ENCODE measurements at places on chromosomes 2 and 18. TPM values are rescaled to one million over a fixed set of nuclear protein-coding genes. Genes with fewer than 3 reads are reported as not detected.

GRCh38 chr2:237870754-237871651 is 11.6 kb downstream of the RAMP1 start:
- H3K27ac ChIP-seq: no peak overlapping the region
- no peak for DNase-seq
- H3K36me3 ChIP-seq: no peaks in the 10 kb centered on the region
- H3K4me3 ChIP-seq: no peak overlapping the region
- peaks cover 17% of the 10 kb centered on the region for H3K4me1 ChIP-seq
- H3K27me3 ChIP-seq: peaks cover 18% of the 10 kb centered on the region

DNA sequence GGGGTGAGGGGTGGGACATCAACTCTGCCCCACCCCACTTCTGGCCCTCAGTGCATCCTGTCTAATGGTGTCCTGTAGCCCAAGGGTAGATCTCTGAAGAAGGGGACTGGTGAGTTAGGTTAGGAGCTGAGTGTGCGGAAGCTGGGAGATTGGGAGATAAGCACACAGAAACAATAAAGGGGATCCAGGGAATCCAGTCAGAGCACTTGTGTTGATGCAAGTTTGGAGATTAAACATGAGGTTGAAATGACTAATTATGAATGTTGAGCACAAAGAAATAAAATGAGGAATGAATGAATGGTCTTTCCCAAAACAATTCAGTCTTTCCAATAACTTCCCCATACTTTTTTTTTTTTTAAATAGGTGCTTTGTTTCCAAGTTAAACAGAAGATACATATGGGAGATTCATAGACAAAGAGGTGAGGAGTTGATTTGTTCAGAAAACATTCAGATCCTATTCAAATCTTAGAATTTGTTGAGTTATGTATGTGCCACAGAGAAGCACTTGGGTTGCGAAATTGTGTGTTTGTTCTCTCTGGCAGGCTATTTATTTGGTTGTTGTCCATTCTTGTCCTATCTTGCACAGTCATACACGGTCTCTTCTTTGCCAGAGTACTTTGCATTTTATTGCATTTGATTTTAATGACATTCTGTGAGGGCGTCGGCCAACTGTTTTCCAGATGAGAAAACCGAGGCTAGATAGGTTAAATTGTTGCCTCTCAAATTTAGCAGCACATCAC is 31.6 kb upstream of the NABP1 start:
- H3K4me3 ChIP-seq: no peak overlapping the region
- H3K4me1 ChIP-seq: peaks cover 25% of the 10 kb centered on the region
- no peaks in the 10 kb centered on the region for H3K36me3 ChIP-seq
- H3K27ac ChIP-seq: no peak overlapping the region
- DNase-seq: no peak
- no peaks in the 10 kb centered on the region for H3K27me3 ChIP-seq

Gene NDUFAF7
- 20.8 TPM for total RNA-seq

Gene LINC00305
- total RNA-seq: not detected

- H3K4me1 ChIP-seq: no peaks in the 10 kb centered on the region
- no peak for DNase-seq
- H3K27ac ChIP-seq: no peak overlapping the region
- no peak overlapping the region for H3K4me3 ChIP-seq
- H3K27me3 ChIP-seq: no peaks in the 10 kb centered on the region
- no peaks in the 10 kb centered on the region for H3K36me3 ChIP-seq
Observed at GRCh38 chr2:207875473-207876212, 105.9 kb upstream of the FZD5 start.

GRCh38 chr18:55307505-55307904 is 280.5 kb downstream of the TCF4 start:
- H3K36me3 ChIP-seq: no peaks in the 10 kb centered on the region
- DNase-seq: no peak
- no peak overlapping the region for H3K27ac ChIP-seq
- peaks cover under 1% of the 10 kb centered on the region for H3K27me3 ChIP-seq
- H3K4me3 ChIP-seq: no peak overlapping the region
- H3K4me1 ChIP-seq: no peaks in the 10 kb centered on the region

GRCh38 chr2:8214036-8214615 is 467.7 kb upstream of the ID2 start:
- no peak for DNase-seq
- H3K4me3 ChIP-seq: no peak overlapping the region
- peaks cover 4% of the 10 kb centered on the region for H3K4me1 ChIP-seq
- no peak overlapping the region for H3K27ac ChIP-seq
- no peaks in the 10 kb centered on the region for H3K36me3 ChIP-seq
- no peaks in the 10 kb centered on the region for H3K27me3 ChIP-seq

DNA sequence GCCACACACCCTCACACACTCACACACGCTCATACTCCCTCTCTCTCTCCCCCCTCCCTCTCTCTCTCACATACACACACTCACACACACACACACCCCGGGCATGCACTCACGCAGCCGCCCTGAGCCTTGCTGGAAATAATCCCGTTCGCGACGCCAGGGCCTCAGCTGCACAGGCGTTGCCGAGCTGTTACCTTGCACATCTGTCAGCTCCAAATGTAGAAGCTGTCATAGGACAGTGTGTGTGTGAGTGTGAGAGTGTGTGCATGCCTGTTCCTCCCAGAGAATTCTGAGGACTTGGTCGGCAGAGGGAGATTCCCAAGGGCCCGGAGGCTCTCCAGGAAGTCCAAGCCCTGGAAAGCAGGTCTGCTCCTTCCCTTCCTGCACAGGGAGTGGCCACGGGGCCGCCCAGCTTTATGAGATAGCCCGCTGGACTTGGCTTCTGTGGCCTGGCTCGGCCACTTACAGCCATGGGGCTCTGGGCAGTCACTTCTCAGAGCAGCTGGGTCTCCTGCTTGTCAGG is 8.6 kb downstream of the SPR start:
- H3K27ac ChIP-seq: no peak overlapping the region
- no peak overlapping the region for H3K4me3 ChIP-seq
- peaks cover 8% of the 10 kb centered on the region for H3K36me3 ChIP-seq

Gene SPATA3
- 1.3 TPM for total RNA-seq

- H3K27me3 ChIP-seq: no peaks in the 10 kb centered on the region
- no peaks in the 10 kb centered on the region for H3K4me1 ChIP-seq
- no peak for DNase-seq
- no peak overlapping the region for H3K4me3 ChIP-seq
Observed at GRCh38 chr18:40259115-40259835, 1695.8 kb upstream of the PIK3C3 start.

Gene NT5DC4
- not detected for total RNA-seq

GRCh38 chr2:121529439-121530211 is 1.1 kb upstream of the RNU4ATAC start:
- no peaks in the 10 kb centered on the region for H3K27me3 ChIP-seq
- H3K4me3 ChIP-seq: peak overlapping the region; percentile 82
- peaks cover 62% of the 10 kb centered on the region for H3K4me1 ChIP-seq
- H3K27ac ChIP-seq: peak overlapping the region; percentile 90
- peak; percentile 49 for DNase-seq

- H3K4me1 ChIP-seq: no peaks in the 10 kb centered on the region
- no peak overlapping the region for H3K27ac ChIP-seq
- H3K4me3 ChIP-seq: no peak overlapping the region
- peaks cover 5% of the 10 kb centered on the region for H3K27me3 ChIP-seq
Observed at GRCh38 chr2:121810959-121811853, 55.8 kb downstream of the TSN start.

DNA sequence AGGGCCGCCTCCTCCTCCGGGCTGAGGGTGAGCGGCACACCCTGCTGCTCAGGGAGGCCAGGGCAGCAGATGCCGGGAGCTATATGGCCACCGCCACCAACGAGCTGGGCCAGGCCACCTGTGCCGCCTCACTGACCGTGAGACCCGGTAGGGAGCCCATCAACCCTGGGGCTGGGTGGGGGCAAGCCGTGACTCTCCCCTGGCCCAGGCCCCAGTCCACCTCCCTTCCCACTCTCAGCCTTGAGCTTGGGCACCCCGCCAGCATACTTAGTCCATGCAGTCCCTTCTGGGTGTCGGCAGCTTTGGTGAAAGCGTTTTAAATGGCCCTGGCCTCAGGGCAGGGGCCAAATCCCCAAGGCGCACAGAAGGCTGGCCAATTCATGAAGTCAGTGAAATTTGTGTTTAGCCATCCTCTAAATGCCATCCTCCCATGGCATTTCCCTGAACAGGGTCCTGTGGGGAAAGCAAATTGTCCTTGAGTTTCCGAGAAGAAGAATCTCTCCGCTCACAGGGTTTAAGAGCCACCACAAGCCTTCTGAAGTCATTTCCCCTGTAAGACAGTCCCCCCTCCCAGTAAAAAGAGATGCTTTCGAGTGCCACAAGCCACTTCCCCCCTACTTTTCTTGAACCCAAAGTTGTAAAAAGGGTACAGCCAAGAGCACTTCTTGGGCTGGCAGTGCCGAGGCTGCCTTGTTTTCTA is 17.2 kb downstream of the SPEG start:
- H3K4me1 ChIP-seq: no peaks in the 10 kb centered on the region
- H3K36me3 ChIP-seq: no peaks in the 10 kb centered on the region
- no peak overlapping the region for H3K4me3 ChIP-seq
- H3K27me3 ChIP-seq: peaks cover 8% of the 10 kb centered on the region
- DNase-seq: no peak

Gene FIGN
- total RNA-seq: not detected

- H3K36me3 ChIP-seq: no peaks in the 10 kb centered on the region
- no peaks in the 10 kb centered on the region for H3K4me1 ChIP-seq
- H3K27me3 ChIP-seq: no peaks in the 10 kb centered on the region
- no peak overlapping the region for H3K27ac ChIP-seq
Observed at GRCh38 chr2:185219981-185220380, 518.6 kb upstream of the FSIP2 start.

DNA sequence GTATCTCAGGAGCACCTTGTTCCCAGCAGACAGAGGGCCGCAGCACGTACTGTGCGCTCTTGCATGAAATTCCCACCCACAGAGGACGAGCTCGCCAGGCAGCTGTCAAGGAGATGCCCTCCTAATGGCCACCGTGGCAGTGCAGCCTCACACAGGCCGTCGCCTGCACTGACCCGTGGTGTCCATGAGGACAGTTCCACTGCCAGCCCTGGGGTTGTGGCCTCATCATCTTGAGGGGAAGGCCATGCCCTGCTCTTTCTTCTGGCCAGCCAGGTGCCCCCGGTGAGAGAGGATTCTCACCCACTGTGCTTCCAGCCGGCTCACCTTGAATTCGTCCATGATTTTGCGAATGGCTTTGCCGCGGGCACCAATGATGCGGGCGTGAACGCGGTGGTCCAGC is 42.0 kb downstream of the ANO7 start:
- H3K27me3 ChIP-seq: no peaks in the 10 kb centered on the region
- DNase-seq: no peak
- no peak overlapping the region for H3K27ac ChIP-seq
- H3K4me1 ChIP-seq: no peaks in the 10 kb centered on the region

- no peak for DNase-seq
- no peak overlapping the region for H3K27ac ChIP-seq
- no peaks in the 10 kb centered on the region for H3K27me3 ChIP-seq
- H3K4me1 ChIP-seq: peaks cover 44% of the 10 kb centered on the region
Observed at GRCh38 chr18:77137851-77138250, 5.3 kb upstream of the MBP start.

DNA sequence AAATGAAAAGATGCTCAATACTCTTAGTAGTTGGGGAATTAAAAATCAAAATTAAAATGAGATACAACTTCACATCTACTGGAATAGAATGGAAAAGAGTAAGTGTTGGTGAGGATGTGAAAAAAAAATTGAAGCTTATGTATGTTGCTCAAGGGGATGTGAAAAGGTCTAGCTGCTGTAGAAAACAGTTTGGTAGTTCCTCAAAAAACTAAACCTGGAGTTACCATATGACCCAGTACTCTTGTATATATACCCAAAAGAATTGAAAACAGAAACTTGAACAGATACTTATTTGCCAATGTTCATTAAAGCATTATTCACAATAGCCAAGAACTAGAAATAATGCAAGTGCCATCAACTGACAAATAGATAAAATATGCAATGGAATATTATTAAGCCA is 208.4 kb downstream of the FIGN start:
- H3K27me3 ChIP-seq: no peaks in the 10 kb centered on the region
- DNase-seq: no peak
- H3K4me3 ChIP-seq: no peak overlapping the region
- H3K4me1 ChIP-seq: no peaks in the 10 kb centered on the region

Gene DSEL
- total RNA-seq: 0.09 TPM

Gene KHK
- total RNA-seq: 10.6 TPM

DNA sequence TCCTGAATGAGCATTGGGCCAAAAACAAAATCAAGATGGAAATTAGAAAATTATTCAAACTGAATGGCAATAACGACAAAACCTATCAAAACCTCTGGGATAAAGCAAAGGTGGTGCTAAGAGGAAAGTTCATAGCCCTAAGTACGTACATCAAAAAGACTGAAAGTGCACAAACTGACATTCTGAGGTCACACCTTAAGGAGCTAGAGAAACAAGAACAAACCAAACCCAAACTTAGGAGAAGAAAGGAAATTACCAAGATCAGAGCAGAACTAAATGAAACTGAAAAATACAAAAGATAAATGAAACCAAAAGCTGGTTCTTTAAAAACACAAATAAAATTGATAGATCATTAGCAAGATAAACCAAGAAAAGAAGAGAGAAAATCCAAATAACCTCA is 1543.5 kb upstream of the ACVR2A start:
- no peak overlapping the region for H3K27ac ChIP-seq
- H3K4me1 ChIP-seq: no peaks in the 10 kb centered on the region
- H3K36me3 ChIP-seq: no peaks in the 10 kb centered on the region
- no peaks in the 10 kb centered on the region for H3K27me3 ChIP-seq

GRCh38 chr2:8857709-8858108 is 20.3 kb upstream of the KIDINS220 start:
- no peaks in the 10 kb centered on the region for H3K36me3 ChIP-seq
- DNase-seq: no peak
- H3K27ac ChIP-seq: no peak overlapping the region
- no peaks in the 10 kb centered on the region for H3K4me1 ChIP-seq
- H3K4me3 ChIP-seq: no peak overlapping the region

Gene SLC19A3
- total RNA-seq: not detected

GRCh38 chr2:234468503-234468902 is 28.4 kb downstream of the ARL4C start:
- H3K36me3 ChIP-seq: no peaks in the 10 kb centered on the region
- peaks cover 52% of the 10 kb centered on the region for H3K4me1 ChIP-seq
- H3K27me3 ChIP-seq: no peaks in the 10 kb centered on the region
- no peak overlapping the region for H3K27ac ChIP-seq

Gene OSBPL6
- 2.5 TPM for total RNA-seq
